ENCODE measurements at places on chromosomes 6 and 20. TPM values are rescaled to one million over a fixed set of nuclear protein-coding genes. Genes with fewer than 3 reads are reported as not detected.

DNA sequence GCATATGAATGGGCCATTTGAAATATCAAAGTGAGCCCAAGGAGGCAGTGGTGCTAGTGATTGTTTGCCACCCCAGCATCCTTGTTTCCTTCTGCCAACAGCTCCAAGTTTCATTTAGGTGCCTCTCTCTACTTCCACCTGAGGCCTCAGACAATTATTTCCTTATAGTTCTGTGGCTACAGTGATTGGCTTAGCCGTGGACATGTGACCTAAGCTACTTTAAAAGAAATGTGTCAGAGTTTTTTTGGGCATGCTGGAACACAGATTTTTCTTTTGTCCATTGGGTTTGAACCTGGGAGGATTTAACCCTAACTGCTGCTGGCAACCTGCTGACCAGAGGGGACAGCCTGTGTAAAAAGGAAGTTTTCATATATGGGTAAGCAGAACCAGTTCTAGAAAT lies 319.4 kb downstream of the CD109 start:
- no peak for DNase-seq

GHRH gene
- total RNA-seq: not detected

GOPC gene
- total RNA-seq: 55.7 TPM

- peak; percentile 56 for DNase-seq
Observed at GRCh38 chr6:95249175-95249574, 328.2 kb upstream of the MANEA start.

DNA sequence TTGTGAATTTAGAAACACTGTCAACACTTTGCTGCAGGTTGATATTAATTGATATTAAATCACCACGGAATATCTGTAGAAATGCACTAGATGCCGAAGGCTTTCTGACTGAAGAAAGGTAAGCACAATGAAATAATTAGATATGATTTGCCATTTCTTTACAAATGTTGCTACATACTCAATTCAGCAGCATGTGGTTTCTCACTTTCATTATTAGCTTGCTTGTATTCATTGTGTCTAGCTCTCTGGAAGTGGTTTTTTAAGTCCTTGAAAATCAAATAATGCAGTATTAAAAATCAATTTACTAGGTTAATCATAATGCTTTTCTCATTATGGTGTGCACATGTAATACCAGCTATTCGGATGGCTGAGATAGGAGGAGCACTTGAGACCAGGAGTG lies 231.3 kb upstream of the MARCKS start:
- no peak for DNase-seq

DNA sequence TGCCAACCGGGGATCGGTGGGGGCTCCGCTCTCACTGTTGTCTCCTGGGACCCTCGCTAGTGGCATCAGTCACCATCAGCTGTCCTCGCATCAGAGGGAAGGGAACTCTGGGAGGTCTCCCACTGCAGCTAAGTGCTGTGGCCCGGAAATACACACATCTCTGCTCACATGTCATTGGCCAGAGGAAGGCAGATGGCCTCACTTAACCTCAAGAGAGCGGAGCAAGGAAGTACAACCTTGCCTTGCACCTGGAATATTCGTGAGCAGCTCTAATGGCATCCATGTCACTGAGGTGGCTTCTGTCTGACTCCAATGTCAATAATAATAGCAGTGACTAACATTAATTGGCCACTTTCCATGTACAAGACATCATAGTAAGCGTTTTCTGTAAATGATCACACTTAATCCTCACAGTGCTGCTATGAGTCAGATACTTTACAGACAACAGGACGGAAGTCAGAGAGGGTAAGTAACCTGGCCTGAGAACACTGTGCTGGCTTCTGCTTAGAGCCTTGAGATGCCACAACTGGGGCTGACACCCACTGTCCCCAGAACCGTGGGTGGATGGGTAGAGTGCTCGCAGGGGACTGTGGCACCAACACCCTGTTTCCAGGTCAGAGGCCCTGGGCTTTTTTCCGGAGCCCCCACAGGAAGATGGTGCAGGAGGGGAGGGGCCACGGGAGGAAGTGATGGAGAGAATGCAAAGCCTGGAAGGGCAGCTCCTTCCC lies 6.0 kb downstream of the LHFPL5 start:
- DNase-seq: peak; percentile 85

GRCh38 chr20:58747211-58747610 lies 54.6 kb downstream of the NPEPL1 start:
- no peak for DNase-seq

MEP1A gene
- not detected for total RNA-seq

GRCh38 chr20:38162878-38163875 lies 1.9 kb downstream of the TGM2 start:
- DNase-seq: no peak

ZNF334 gene
- not detected for total RNA-seq

DNA sequence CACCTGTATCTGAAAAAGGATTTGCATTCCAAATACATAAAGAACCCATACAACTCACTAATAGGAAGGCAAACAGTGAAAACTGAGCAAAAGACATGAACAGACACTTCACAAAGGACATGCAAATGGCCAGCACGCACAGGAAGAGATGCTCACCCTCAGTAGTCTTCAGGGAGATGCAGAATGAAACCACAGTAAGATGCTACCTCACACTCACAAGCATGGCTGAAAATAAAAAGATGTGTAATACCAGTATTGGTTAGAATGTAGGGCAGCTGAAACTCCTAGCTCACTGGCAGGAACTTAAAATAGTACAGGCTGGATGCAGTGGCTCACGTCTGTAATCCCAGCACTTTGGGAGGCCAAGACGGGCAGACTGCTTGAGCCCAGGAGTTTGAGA lies 64.6 kb downstream of the SNX5 start:
- DNase-seq: no peak

CLPSL1 gene
- not detected for total RNA-seq

- no peak for DNase-seq
Observed at GRCh38 chr6:153123801-153124200, 7.3 kb downstream of the RGS17 start.

Data from MCF 10A (cell line).